ENCODE measurements at places on chromosomes 3 and 15.

DNA sequence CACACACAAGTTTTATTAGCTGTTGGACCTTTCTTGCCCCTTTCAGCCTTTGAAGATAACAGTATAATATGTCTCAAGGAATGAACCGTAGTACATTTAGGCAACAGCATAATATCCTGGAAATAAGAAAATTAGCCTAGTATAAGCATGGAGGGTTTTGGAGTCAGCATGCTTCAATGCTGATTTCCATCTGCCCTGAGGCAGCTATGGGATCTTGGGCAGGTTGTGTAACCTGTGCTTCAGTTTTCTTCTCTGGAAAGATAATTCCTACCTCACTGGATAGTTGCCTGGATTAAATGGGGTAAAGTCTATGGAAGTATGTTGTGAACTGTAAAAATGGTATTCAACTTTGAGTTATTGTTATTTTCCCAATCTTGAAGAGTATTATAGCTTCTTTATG is 1.6 kb downstream of the DHX30 start:
- DNase-seq = no peak

GRCh38 chr15:44711743-44712345 is 527 bp downstream of the B2M start:
- peak; percentile 50 for DNase-seq

- DNase-seq = no peak
These were observed 303.4 kb upstream of the MME start for GRCh38 chr3:154776549-154777225.

DNA sequence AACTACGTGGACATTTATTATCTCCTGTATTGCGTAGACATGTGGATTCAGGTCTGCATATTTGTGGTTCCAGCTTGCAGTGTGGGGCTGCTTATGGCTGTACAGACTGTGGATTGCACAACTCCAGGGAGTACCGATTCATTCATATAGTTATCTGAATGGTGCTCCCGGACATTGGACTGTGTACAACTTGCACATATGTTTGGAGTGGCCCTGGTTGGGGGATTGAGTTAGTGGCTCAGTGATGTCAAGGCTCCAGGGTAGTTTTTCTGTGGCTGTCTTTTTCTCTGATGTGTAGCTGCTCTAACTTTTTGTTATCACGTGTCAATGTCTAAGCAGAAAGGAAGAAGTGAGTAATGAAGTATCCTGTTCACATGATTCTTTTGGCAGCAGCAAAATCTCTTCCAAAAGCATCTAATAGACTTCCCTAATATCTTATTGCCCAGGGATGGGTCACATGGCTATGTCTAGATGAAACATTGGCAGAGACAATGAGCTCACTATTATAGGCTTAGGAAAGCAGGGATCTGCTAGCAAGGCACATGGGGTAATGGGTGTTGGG is 15.8 kb downstream of the ST3GAL6 start:
- DNase-seq = no peak

GRCh38 chr3:127568586-127568985 is 21.9 kb downstream of the TPRA1 start:
- no peak for DNase-seq

- no peak for DNase-seq
These were observed 1.4 kb downstream of the DVL3 start for GRCh38 chr3:184156522-184156955.

DNA sequence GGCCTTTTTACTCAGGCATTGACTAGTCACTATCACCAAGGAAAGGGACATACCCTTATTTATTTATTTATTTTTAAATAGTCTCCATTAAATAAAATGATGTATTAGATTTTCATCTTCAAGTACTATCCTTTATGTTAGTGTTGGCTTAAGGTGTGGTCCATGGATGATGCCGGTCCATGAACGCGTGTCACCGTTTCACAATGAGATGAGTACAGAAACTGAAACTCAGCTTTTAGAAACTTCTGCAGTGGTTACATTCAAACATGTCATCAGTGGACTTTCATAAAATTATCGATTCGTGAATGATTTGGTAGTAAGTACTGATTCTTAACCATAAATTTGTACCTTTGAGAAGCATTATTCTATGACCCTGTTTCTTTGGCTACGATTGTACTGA is 166.6 kb downstream of the SATB1 start:
- DNase-seq = no peak

DNA sequence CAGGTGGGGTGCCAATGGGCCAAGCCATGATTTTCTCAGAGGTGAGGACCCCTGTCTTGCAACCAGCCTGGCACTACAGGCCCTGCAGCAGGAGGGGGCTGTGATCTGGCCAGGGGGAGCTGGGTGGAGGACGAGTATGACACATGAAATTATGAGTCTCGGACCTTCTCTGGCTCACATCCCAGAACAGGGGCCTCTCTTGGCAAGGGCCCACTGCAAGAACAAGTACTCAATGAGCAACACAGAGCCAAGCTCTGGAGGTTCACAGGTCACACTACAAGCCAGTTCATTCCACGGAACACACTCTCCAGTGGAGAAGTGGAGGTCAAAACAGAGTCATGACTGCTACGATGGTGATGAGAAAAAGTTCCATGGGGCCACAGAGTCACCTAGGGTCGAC is 28.3 kb downstream of the CCDC32 start:
- no peak for DNase-seq

DNA sequence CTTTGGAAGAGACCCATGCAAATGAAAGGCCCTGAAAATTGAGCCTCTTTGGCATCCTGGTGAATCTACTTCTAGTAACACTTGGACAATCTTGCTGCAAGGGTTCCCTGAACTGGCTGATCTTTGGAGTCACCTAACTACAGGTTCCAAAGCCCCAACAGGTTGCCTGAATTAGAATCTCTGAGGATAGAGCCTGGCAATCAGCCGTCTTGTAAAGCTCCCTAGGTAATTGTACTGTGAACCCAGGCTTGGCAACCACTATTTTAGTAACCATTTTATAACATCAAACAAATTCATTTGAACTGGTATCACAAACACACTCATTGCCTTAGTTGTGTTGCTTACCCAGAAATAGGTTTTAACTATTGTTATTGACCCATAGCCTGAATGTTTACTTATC is 20.1 kb downstream of the PAQR9 start:
- DNase-seq = no peak

GRCh38 chr15:51311510-51311909 is 26.9 kb downstream of the CYP19A1 start:
- no peak for DNase-seq

GRCh38 chr15:94480289-94480834 is 249.0 kb downstream of the MCTP2 start:
- no peak for DNase-seq

Measured in stimulated activated CD4-positive, alpha-beta T cell treated with anti-CD3 and anti-CD28 coated beads, Interleukin-15, amount 100 ng/mL, for 1 hour (primary cell).